Spinal cord (tissue), 10 donors: ENCODE measurements at places on chromosomes 4 and X. TPM values are rescaled to one million over a fixed set of nuclear protein-coding genes. Genes with fewer than 3 reads are reported as not detected.

- H3K4me1 ChIP-seq, result no peaks in the 10 kb centered on the region
- no peak overlapping the region for H3K4me3 ChIP-seq
- no peak for DNase-seq
- no peaks in the 10 kb centered on the region for H3K36me3 ChIP-seq
Observed at GRCh38 chr4:118396881-118397622, 44.2 kb upstream of the PRSS12 start.

DNA sequence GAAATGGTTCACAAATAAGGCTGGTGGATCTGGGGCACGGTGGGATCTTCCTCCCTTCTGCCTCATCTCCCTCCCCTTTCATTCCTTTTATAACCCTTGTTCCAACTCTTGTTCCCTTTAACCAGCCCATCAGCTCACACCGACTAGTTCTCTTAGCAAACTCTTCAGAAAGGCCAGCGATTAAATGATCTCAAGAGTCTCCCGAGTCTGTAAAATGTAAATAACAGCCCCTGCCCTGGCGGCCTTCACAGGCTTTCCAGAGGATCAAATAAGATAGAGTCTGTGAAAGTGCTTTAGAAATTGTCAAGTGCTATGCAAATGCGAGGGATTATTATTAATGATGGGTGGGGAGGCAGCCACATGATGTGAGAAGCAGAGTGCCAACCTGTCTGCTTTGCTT is 27.1 kb downstream of the TSC22D3 start:
- H3K27me3 ChIP-seq, result peaks cover 45% of the 10 kb centered on the region
- H3K36me3 ChIP-seq, result no peaks in the 10 kb centered on the region
- H3K27ac ChIP-seq, result no peak overlapping the region
- DNase-seq, result no peak
- peaks cover 4% of the 10 kb centered on the region for H3K4me1 ChIP-seq
- no peak overlapping the region for H3K4me3 ChIP-seq

DNA sequence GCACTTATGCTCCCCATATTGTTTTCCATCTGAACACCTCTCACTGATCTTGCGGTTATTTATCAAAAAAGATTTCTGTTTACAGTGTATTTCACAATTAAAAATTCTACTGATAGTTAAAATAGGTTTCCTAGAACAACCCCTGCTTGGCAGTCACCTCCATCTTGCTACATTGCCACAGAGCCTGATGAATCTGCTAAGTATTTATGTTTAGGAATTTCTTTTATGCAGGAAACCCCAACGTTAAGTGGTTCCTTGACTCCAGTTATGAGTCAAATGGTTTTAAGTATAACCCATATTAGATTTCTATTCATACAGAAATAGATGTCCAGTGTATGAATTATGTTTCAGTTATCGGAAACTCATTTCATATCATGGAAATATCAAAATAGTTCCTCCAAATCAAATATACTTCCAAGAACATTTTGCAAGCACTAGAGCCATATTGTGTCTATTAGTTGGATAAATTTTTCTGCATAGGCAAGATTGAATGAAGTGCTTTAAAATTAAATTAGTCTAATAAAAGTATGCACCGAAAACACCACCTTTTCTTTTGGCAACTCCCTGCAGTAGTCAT is 20.6 kb downstream of the GALNT7 start:
- H3K27me3 ChIP-seq, result no peaks in the 10 kb centered on the region
- H3K36me3 ChIP-seq, result no peaks in the 10 kb centered on the region
- no peak for DNase-seq
- H3K4me3 ChIP-seq, result no peak overlapping the region
- H3K4me1 ChIP-seq, result no peaks in the 10 kb centered on the region

- H3K27ac ChIP-seq, result no peak overlapping the region
- no peak overlapping the region for H3K4me3 ChIP-seq
- H3K27me3 ChIP-seq, result no peaks in the 10 kb centered on the region
- peak; percentile 25 for DNase-seq
Observed at GRCh38 chr4:189804894-189805293, 135.8 kb upstream of the FRG1 start.

DNA sequence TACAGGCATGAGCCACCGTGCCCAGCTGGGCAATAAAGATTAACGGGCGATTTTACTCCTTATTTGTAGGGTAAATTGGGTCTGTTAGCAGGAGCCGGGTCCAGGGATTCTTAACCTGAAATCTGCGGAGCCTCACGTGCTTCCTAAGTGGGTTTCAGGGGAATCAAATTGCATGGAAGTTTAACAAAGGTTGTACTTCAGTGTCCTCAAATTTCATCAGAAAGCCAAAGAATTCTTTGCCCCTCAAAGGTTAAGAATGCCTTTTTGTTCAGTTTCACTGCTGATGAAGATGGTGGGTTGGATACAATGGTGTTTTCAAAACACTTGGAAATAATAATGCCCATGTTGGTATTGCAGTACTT is 67.9 kb downstream of the AFF1 start:
- H3K4me1 ChIP-seq, result no peaks in the 10 kb centered on the region
- no peaks in the 10 kb centered on the region for H3K27me3 ChIP-seq
- no peaks in the 10 kb centered on the region for H3K36me3 ChIP-seq
- DNase-seq, result no peak
- no peak overlapping the region for H3K27ac ChIP-seq
- H3K4me3 ChIP-seq, result no peak overlapping the region

- no peak for DNase-seq
- no peak overlapping the region for H3K27ac ChIP-seq
- no peaks in the 10 kb centered on the region for H3K4me1 ChIP-seq
- H3K36me3 ChIP-seq, result no peaks in the 10 kb centered on the region
Observed at GRCh38 chr4:77488882-77489281, 116.7 kb upstream of the CXCL13 start.

GRCh38 chr4:35926788-35927187 is 317.5 kb downstream of the ARAP2 start:
- H3K4me1 ChIP-seq, result no peaks in the 10 kb centered on the region
- H3K4me3 ChIP-seq, result no peak overlapping the region
- no peak for DNase-seq

DNA sequence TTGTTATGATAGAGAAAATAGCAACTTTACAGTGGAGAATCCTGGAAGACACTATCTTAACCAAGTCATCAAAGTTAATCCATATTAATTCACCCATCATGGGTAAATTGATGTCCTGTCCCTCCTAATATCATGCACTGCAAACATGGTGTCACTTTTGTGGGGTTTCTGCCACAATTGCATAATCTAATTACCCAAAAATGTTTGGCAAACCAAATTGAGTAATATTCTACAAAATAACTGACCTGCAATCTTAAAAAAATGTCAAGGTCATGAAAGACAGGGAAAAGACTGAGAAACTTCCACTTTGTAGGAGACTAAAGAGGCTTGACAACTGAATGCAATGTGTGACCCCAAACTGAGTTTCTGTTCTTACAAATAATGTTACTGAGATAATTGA is 37.1 kb upstream of the PLAC8 start:
- no peaks in the 10 kb centered on the region for H3K36me3 ChIP-seq
- H3K27ac ChIP-seq, result no peak overlapping the region
- no peak for DNase-seq
- H3K27me3 ChIP-seq, result no peaks in the 10 kb centered on the region
- no peak overlapping the region for H3K4me3 ChIP-seq
- no peaks in the 10 kb centered on the region for H3K4me1 ChIP-seq

DNA sequence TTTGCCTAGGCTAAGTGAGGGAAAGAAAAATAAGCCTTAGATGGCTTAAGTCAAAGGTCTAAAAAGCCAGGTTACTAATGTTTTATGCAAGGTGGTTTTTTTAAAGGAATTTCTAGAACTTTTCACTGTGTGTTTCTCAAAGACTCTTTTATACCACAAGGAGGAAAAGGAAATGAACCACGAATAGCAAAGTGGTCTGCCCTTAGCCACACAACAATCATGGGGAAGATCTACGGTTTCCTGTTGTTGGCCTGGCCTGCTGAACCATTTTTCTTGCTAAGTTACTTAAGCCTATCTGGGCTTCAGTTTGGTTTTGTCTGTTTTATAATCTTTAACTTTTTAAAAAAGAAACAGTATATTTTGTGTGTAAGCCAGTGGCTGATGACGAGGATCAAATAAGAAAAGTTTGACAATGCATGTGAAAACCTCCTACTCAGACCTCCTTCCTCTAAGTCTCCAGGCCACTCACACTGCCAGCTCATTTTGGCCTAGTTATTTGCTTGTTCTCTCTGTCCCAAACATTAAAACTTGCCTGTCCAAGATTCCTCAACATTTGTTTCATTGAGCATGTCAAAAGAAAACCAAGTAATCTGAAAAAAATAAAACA is 56.7 kb upstream of the COL25A1 start:
- no peak for DNase-seq
- H3K4me3 ChIP-seq, result no peak overlapping the region
- H3K4me1 ChIP-seq, result no peaks in the 10 kb centered on the region

- H3K27ac ChIP-seq, result no peak overlapping the region
- no peak for DNase-seq
- H3K4me1 ChIP-seq, result peaks cover 13% of the 10 kb centered on the region
- H3K27me3 ChIP-seq, result peaks cover 26% of the 10 kb centered on the region
- H3K36me3 ChIP-seq, result no peaks in the 10 kb centered on the region
Observed at GRCh38 chr4:184812199-184812542, 13.6 kb downstream of the ACSL1 start.

GRCh38 chrX:84168095-84168494 is 19.9 kb downstream of the RPS6KA6 start:
- no peaks in the 10 kb centered on the region for H3K4me1 ChIP-seq
- no peaks in the 10 kb centered on the region for H3K27me3 ChIP-seq
- no peaks in the 10 kb centered on the region for H3K36me3 ChIP-seq

DNA sequence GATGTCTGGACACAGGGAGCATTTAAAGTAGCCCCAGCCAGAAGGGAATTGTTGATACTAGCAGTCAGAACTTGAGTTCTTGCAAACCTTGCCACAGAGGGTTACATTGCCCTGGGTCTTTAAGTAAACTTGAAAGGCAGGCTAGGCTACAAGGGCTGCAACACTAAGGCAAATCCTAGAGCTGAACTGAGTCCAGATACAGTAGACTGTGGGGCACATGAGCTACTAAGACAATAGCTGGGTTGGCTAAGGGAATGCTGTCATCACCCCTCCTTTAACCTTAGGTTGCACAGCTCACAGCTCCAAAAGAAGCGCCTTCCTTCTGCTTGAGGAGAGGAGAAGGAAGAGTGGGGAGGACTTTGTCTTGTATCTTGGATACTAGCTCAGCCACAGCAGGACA is 35.6 kb downstream of the SH3BGRL start:
- no peak overlapping the region for H3K27ac ChIP-seq
- H3K36me3 ChIP-seq, result peaks cover 12% of the 10 kb centered on the region
- DNase-seq, result no peak
- no peaks in the 10 kb centered on the region for H3K27me3 ChIP-seq
- no peaks in the 10 kb centered on the region for H3K4me1 ChIP-seq
- H3K4me3 ChIP-seq, result no peak overlapping the region

GRCh38 chr4:25901030-25901430 is 13.0 kb upstream of the SMIM20 start:
- no peak overlapping the region for H3K4me3 ChIP-seq
- peaks cover 14% of the 10 kb centered on the region for H3K4me1 ChIP-seq
- no peaks in the 10 kb centered on the region for H3K36me3 ChIP-seq

CXorf65 gene
- total RNA-seq, result not detected

ADGRL3 gene
- total RNA-seq, result 118 TPM

PRSS12 gene
- total RNA-seq, result 26.7 TPM

SULT1B1 gene
- 2.0 TPM for total RNA-seq

PHF8 gene
- 19.8 TPM for total RNA-seq
